ENCODE measurements at places on chromosomes 6 and 20. TPM values are rescaled to one million over a fixed set of nuclear protein-coding genes. Genes with fewer than 3 reads are reported as not detected.

- peak; percentile 74 for DNase-seq
Measured at GRCh38 chr6:160137989-160138835, 16.6 kb downstream of the SLC22A1 start.

DNA sequence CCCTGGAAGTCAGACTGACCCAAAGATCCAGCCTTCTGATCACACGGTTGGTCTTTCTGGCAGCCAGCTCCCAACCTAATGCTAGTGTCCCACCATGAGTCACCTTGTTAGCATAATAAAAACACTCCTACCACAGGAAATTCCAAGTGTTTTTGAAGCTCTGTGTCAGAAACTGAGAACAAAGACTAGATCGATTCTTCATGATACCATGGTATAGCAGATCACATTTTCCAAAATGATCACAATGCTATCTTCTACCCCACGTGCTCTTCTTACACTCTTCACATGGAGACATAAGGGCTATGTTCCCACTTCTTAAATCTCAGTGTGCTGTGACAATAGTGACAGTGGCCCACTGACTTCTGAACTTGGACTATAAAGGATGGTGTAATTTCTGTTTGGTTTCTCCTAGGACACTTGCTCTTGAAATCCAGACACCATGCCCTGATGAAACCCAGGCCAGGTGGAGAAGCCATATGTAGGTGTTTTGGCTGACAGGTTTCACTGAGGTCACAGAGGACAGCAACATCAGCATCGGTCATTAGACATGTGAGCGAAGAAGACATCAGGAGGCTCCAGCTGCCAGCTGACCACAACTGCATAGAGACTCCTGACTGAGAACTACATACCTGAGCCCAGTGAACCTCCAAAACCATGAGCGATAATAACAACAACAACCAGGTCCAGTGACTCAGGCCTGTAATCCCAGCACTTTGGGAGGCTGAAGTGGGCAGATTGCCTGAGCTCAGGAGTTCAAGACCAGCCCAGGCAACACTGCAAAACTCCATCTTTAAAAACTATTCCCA is 57.5 kb downstream of the MKKS start:
- DNase-seq: no peak

DNA sequence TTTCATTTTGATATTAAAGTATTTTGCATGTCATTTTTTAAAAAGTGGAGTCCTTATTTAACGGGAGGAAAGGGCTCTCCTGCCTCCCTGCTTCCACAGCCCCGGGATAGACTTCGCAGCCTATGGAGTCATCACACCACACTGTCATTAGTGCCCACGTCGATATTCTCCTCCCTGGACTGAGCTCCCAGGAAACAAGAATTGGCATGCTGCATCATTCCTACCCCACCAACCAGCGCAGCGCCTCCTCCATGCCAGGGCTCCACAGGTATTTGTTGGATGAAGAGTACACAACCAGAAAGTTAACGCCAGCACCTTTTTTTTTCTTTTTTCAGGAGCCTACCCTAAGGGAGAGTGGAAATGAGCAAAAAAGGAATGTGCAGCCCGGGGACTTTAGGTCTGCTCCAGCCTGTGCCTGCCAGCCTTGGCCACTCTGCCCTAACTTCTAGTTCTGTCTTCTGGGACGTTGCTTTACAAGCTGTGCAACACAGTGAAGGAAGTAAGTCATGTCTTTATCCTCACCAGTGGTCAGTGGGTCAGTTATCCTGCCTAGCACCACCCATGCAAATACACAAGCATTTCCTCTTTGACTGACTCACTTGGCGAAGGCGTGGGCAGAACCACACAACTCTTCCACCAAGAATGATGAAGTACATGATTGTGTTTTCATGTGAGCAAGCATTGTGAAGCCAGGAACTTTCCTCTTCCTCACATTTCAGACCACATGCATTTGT is 180.7 kb upstream of the UST start:
- no peak for DNase-seq

SOX18 gene
- polyA plus RNA-seq: not detected

DNA sequence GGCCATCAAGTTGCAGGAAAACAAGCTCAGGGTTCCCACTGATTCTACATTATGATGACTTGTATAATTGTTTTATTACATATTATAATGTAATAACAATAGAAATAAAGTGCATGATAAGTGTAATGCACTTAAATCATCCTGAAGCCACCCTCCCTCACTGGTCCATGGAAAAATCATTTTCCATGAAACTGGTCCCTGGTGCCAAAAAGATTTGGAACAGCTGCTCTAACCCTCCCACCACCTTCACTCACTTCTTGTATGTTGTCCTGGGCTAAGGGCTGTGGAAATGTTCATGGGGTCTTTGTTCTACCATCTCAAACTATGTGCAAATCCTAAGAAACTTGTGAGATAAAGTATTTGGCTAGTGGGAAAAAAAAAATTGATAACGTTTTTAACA is 133.8 kb downstream of the LRRC1 start:
- DNase-seq: no peak

GRCh38 chr6:74899416-74899815 is 306.4 kb downstream of the COL12A1 start:
- no peak for DNase-seq

GSTA3 gene
- polyA plus RNA-seq: not detected

GRCh38 chr6:165906736-165907135 is 243.7 kb upstream of the PDE10A start:
- DNase-seq: no peak

GRCh38 chr6:98970469-98970868 is 22.7 kb upstream of the FBXL4 start:
- DNase-seq: no peak

GRCh38 chr20:35312318-35312717 is 20.1 kb upstream of the FAM83C start:
- no peak for DNase-seq

- DNase-seq: no peak
Measured at GRCh38 chr6:99871641-99872040, 122.4 kb downstream of the MCHR2 start.

SERPINB6 gene
- polyA plus RNA-seq: 86.0 TPM

BPI gene
- not detected for polyA plus RNA-seq

CPNE5 gene
- 0.44 TPM for polyA plus RNA-seq

DNA sequence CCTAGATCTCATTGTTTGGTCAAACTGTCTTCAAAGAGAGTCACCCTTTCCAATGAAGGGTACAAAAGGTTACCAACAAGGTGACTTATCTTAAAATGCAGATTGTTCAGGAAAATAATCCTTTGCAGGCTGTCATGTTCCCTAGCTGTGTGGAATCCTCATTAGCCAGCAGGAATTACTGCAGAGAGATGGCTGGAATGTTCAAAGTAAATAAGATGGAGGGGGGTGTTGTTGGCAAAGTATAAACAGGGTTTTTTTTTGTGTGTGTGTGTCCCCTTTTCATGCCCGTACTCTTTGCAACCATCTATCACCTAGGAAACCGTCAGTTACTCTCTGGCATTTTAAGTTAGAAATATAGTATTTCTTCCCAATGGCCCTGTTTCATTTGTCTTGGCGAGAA is 6.5 kb downstream of the NEDD9 start:
- no peak for DNase-seq

DNA sequence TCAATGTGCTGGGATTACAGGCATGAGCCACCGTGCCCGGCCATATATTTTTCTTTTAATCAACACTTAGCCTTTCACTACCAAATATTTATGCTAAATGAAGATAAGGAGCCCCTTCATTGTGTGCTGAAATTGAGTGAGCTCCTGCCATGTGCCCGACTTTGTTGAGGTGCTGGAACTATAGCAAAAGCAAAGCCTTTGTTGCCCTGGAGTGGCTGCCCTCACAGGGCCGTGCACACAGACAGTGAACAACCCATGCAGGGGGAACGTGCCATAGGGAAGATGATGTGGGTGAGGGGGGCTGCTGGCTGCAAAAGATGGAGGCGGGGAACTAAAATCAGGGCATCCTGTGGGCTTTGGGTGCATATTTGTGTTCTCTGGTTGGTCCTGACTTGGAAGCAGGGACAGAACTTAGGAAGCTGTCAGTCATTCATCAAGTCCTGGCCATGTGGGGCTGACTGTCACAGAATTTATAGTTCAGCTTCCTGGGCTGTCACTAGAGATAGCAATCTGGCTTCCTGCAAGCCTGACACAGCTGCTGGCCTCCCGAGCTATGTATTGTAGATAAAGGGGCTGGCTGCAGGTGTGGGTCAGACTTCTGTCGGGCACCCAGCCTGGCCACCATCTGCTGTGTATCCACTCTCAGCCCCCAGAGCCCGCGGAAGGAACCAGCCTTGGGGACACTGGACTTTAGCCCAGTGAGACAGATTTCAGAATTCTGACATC is 56.8 kb upstream of the MPC1 start:
- DNase-seq: no peak

ADGB gene
- not detected for polyA plus RNA-seq

DNA sequence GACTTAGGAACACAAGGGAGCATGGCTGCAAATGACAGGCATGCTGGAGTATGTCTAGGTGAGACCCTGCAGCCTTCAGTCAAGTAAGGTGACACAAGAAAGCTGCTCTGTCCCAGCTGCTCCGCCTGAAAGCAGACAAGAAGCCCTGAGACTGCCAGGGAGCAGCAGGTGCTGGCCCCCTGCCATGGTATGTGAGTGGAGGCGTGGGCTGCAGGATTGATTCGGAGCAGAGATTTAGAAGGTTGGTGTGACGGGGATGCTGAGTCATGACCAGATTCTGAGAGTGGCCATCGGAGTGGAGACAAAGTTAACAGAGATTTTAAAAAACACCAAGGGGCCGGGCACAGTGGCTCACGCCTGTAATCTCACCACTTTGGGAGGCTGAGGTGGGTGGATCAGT is 17.8 kb downstream of the LRP11 start:
- no peak for DNase-seq

OTOR gene
- not detected for polyA plus RNA-seq

DNA sequence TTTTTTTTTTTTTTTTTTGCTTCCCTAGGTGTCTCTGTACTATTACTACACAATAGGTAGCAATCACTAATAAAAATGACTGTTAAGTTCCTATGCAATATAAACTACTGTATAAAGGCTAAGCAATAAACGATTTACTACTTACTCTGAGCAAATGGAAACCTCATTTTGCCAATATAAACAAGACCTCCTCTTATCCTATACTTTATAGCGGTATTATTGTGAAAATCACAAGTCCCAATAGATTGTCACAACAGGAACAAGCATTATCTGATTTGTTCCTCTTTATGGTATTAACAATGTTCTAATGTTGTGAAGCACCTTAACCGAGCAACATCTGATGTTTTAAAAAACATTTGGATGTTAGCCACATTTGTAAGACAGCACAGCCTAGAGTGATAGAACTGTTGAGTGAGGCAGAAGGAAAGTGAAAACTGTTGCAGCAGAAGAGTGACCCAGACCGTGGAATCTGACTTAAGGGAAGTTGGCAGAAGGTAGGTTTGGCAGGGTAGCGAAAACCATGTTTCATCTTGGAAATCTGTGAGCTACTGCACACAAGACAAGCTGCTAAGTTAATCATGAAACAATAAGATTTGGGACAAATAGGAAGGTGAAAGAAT is 94.2 kb downstream of the MYLK4 start:
- DNase-seq: no peak

PACRG gene
- polyA plus RNA-seq: not detected

PRSS35 gene
- polyA plus RNA-seq: 6.5 TPM

DNA sequence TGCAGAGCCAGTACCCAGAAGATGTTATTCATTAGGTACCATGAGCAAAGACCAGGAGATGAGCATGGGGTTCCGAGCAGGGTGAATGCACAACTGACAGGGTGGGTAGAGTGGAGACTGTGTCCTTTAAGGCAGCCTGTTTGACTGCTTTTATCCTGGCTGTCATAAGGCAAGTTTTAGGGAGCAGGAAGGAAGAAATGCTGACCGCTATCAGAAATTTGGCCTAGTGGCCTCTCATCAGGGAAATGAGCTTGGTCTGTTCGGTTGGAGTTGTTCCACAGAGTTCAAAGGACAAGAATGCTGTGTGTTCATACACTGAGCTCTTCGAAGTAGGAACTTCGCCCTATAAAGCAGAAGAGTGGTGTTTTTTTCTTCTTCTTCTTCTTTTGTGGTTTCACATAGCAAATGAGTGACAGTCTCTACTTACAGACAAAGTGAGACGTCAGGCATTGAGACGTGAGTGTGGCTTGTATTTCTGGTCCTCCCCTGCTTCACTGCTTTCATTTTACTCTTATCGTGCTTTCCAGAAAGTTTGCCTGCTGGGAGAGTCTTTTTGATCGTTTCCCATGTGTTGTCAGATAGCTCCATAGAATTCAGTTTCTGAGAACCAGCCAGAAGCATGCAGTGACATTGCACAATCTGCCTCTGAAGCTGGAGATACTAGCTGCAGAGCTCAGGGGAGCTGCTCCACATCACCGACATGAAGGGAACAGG is at the start of gene CASS4:
TSS of gene CASS4 (plus strand) at position 502 of the 714 bp plus-strand sequence. CDS start at position 701, 199 bp downstream.
- DNase-seq: no peak

DNA sequence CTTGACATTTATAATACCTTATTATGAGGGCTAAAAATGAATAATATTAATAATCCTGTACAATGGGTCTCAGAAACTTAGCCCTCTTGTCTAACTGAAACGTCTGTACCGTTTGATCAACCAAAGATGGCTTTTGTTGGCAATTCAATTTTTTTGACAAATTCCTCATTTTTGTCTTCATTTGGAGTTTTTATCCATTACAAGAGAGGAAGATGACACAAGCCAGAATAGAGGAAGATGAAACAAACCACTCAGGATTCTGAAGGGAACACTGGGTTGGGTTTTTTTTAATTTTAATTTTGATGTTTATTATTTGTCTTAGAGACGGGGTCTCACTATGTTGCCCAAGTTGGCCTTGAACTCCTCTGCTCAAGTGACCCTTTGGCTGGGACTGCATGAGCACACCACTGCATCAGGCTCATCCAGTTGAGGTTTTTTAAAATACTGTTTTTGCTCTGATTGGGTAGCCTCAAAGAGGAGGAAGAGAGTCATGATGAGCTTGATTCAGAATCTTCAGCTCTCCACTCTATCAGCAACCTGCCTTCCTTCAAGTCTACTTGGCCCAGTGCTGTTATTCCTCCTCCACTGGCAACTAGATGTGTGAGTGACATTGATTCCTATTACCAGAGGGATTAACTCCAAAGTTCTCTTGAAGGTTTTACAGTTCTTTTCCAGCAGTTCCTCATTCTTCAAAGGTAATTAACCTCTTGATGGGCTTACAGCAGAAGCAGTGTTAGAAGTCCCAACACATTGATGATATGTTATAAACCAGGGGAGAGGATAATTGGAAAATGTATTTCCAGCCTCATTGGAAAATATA is 71.3 kb downstream of the ATXN1 start:
- no peak for DNase-seq

GRCh38 chr6:149236589-149236988 is 80.9 kb upstream of the TAB2 start:
- no peak for DNase-seq

SLC24A3 gene
- not detected for polyA plus RNA-seq

PKHD1 gene
- polyA plus RNA-seq: not detected
